ENCODE measurements at places on chromosomes 7 and 10. TPM values are rescaled to one million over a fixed set of nuclear protein-coding genes. Genes with fewer than 3 reads are reported as not detected.
A peak's percentile ranks its signal among the peaks of the same experiment; 100 is the strongest.

DNA sequence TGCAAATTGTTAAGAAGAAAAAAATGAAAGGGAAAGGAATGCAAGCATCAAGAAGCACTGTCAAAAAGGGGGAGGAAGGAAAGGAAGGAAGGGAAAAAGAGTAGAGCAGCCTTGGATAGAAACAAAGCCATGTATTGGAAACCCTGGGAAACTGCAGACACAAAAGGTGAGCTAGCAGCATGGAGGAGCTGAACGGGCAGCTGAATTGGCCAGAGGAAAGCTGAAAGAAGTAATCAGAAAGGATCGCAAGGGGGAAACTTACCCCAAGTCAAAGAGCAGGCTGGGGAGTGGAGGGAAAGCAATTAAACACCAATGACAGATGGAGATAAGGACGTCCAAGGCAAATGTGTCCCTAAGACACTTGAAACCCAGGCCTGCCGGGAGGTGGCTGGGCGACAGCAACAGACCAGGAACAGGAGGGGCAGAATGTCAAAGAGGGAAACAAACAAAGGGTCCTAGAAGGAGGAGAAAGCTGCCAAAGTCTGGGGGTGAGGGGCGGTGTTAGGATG lies 93.8 kb upstream of the SVIL start:
- peaks cover 19% of the 10 kb centered on the region for H3K27me3 ChIP-seq
- H3K36me3 ChIP-seq: peaks cover 5% of the 10 kb centered on the region
- H3K27ac ChIP-seq: peak overlapping the region; percentile 99
- peak overlapping the region; percentile 84 for H3K4me3 ChIP-seq
- DNase-seq: peak; percentile 39

DNA sequence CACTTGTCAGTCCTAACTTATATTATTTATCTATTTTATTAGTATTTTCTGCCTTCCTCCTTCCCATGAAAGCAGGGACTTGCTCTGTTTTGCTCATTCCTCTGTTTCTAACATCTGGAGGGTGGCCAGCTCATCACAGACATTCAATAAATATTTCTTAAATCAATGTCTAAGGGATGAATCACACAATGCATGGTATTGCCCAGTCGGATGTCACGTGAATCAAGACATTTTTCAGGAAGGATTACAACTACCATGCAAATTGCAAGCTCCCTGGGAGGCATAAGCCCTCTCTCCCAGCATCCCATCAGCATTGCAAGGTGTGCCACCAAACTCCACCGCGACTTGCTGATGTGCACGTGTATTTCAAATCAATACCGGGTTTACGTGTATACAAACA lies 146.6 kb upstream of the RNF32 start:
- no peak overlapping the region for H3K4me3 ChIP-seq
- no peak overlapping the region for H3K27ac ChIP-seq
- H3K36me3 ChIP-seq: no peaks in the 10 kb centered on the region
- H3K27me3 ChIP-seq: no peaks in the 10 kb centered on the region
- DNase-seq: no peak
- no peaks in the 10 kb centered on the region for H3K4me1 ChIP-seq

- H3K27me3 ChIP-seq: no peaks in the 10 kb centered on the region
- no peaks in the 10 kb centered on the region for H3K4me1 ChIP-seq
These were observed 60.8 kb upstream of the MEOX2 start for GRCh38 chr7:15747301-15747700.

DNA sequence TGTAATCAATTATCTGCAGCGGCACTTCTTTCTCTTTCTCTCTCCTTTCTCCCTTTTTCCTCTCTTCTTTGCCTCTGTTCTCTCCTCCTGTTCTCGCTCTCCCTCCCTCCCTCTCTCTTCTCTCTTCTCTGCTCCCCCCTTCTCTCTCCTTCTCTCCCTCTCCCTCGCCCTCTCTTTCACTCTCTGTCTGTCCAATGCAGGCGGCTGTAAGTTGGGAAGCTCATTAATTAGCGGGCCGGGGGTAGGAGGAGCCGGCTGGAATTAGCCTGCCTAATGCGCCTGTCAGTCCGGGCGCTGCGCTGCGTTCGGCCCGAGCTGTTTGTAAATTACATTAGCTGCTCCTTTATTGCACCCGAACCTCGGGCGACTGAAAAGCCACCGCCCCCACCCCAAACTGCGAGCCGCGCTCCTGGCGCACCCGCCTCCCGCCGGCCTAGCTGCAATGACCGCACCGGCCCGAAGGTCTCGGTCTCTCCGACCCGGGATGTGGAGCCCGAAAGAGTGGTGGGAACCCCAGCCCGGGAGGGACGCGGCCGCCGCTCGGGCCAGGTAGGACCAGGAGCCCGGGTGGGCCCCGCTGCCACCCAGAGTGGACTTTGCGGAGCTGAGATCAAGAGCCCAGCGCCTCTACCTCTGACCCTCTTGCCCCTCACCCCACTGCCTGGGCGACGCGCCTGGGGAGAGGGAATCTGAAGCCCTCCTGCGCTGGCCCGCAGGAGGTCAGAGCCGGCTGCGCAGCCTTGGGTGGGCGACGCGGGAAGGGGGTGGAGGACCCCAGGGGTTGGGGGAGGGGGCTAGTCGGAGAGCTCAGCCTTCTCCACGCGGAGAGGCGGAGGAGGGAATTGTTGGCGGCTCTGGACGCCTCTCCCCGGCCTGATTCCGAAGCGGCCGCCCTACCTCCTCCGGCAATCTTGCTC lies at the start of gene LBX1:
LBX1 (minus strand) TSS at position 198 of the 917 bp plus-strand sequence. CDS start 648 bp downstream, outside the sequence.
- peak within 1 kb of the TSS; percentile 64 for H3K4me3 ChIP-seq
- DNase-seq: peak; percentile 31
- H3K27me3 ChIP-seq: peaks cover 60% of the 10 kb centered on the region

GRCh38 chr7:82156893-82157292 lies 286.7 kb downstream of the CACNA2D1 start:
- H3K27me3 ChIP-seq: no peaks in the 10 kb centered on the region
- H3K4me1 ChIP-seq: peaks cover 12% of the 10 kb centered on the region
- H3K27ac ChIP-seq: no peak overlapping the region
- H3K4me3 ChIP-seq: no peak overlapping the region
- DNase-seq: no peak

- peaks cover 4% of the 10 kb centered on the region for H3K27me3 ChIP-seq
- H3K4me3 ChIP-seq: peak overlapping the region; percentile 9
- peak overlapping the region; percentile 5 for H3K27ac ChIP-seq
- peaks cover 51% of the 10 kb centered on the region for H3K4me1 ChIP-seq
These were observed 43.7 kb downstream of the SVIL start for GRCh38 chr10:29590915-29591650.

DNA sequence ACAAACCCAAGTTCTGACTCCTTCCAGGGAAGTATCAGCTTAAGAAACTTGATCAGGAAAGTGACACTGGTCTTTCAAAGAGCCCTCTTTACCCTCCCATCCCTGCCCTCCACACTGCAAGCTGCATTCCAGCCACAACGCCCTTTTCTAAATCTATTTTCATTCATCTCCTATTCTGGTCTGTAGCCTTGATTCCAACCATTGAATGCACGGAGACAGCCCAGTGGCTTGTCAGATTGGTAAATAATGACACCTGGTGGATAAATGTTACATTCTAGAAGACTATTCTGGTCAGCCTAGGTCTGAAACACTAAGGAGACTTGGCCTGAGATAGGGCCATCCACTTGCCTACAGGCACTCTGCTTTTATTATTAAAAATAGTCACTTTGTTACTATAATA lies 20.9 kb downstream of the MORN4 start:
- H3K27me3 ChIP-seq: no peaks in the 10 kb centered on the region
- no peak overlapping the region for H3K4me3 ChIP-seq
- DNase-seq: no peak

GRCh38 chr7:90843472-90843871 lies 247.4 kb downstream of the CDK14 start:
- no peak for DNase-seq
- H3K36me3 ChIP-seq: peaks cover 16% of the 10 kb centered on the region
- H3K27me3 ChIP-seq: peaks cover 2% of the 10 kb centered on the region
- H3K4me3 ChIP-seq: no peak overlapping the region
- no peak overlapping the region for H3K27ac ChIP-seq

GRCh38 chr10:43598446-43598845 lies 7.8 kb upstream of the ZNF485 start:
- DNase-seq: no peak
- H3K4me1 ChIP-seq: no peaks in the 10 kb centered on the region
- H3K4me3 ChIP-seq: no peak overlapping the region
- peaks cover 10% of the 10 kb centered on the region for H3K36me3 ChIP-seq
- no peaks in the 10 kb centered on the region for H3K27me3 ChIP-seq

GRCh38 chr7:90584378-90584777 lies 11.7 kb upstream of the CDK14 start:
- H3K27me3 ChIP-seq: no peaks in the 10 kb centered on the region
- no peak for DNase-seq
- H3K27ac ChIP-seq: no peak overlapping the region
- no peaks in the 10 kb centered on the region for H3K36me3 ChIP-seq
- no peak overlapping the region for H3K4me3 ChIP-seq
- no peaks in the 10 kb centered on the region for H3K4me1 ChIP-seq

- peak overlapping the region; percentile 83 for H3K4me3 ChIP-seq
- peaks cover 2% of the 10 kb centered on the region for H3K27me3 ChIP-seq
- peaks cover 15% of the 10 kb centered on the region for H3K4me1 ChIP-seq
- peak; percentile 67 for DNase-seq
- H3K27ac ChIP-seq: no peak overlapping the region
These were observed 141.3 kb upstream of the VKORC1L1 start for GRCh38 chr7:65731562-65732035.

DNA sequence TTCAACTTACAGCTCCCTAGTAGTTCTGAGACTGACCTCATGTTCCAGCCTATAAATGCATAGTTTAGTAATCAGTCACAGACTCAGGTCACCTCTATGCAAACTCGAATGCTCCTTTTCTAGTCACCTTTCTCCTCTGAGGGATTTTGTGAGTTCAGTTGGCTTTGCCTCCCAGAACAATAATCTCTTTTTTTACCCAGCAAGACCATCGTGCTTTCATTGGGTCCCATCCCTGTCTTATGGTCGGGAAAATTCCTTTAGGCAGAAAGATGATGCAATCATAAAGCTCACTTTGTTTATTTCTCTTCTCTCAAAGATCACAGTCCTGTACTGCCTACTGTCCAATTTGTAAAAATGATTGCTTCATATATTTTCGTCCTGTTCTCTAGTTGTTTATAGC lies 38.4 kb downstream of the TWIST1 start:
- no peaks in the 10 kb centered on the region for H3K27me3 ChIP-seq
- H3K36me3 ChIP-seq: no peaks in the 10 kb centered on the region
- no peak for DNase-seq
- H3K4me3 ChIP-seq: no peak overlapping the region

DNA sequence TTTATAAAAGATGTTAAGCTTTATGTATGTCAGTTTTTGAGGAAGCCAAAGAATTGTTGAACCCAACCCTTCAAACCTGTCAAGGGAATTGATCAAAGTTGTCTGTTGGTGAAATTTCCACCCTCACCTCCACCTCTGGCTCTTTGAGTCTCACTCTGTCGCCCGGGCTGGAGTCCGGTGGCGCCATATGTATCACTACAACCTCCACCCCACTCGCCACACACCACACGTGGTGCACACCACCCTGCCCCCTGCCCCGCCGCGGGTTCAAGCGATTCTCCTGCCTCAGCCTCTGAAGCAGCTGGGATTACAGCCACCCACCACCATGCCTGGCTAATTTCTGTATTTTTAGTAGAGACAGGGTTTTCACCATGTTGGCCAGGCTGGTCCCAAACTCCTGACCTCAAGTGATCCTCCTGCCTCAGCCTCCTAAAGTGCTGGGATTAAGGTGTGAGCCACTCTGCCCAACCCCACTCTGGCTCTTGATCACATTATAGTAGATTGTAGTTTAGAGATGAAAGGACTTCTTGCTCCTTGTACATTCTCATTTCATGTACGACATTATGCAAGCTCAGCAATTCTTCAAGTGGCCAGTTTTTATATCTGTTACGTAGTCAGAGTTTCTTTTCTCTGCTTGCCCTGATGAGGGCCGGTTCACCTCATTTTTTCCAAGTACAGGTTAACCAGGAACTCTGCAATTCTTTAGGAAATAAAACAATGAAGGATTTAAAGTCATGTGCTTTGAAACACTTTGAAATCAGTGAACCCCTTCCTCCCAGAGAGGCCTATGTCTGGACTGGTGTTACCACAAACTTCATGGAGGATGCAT lies 7.0 kb downstream of the BAMBI start:
- H3K4me1 ChIP-seq: peaks cover 27% of the 10 kb centered on the region
- H3K36me3 ChIP-seq: no peaks in the 10 kb centered on the region
- H3K27ac ChIP-seq: no peak overlapping the region
- no peak overlapping the region for H3K4me3 ChIP-seq
- no peak for DNase-seq

GRCh38 chr7:6139189-6139996 lies 108.2 kb downstream of the ANKRD61 start:
- H3K27me3 ChIP-seq: peaks cover 3% of the 10 kb centered on the region
- no peak for DNase-seq
- H3K27ac ChIP-seq: no peak overlapping the region
- H3K4me1 ChIP-seq: no peaks in the 10 kb centered on the region
- no peak overlapping the region for H3K4me3 ChIP-seq

GRCh38 chr10:21501091-21501490 lies 24.4 kb downstream of the SKIDA1 start:
- no peak for DNase-seq
- H3K36me3 ChIP-seq: no peaks in the 10 kb centered on the region
- peak overlapping the region; percentile 46 for H3K4me3 ChIP-seq
- no peak overlapping the region for H3K27ac ChIP-seq
- H3K27me3 ChIP-seq: peaks cover 10% of the 10 kb centered on the region
- peaks cover 29% of the 10 kb centered on the region for H3K4me1 ChIP-seq

GRCh38 chr10:12287772-12288171 lies 61.6 kb upstream of the CAMK1D start:
- no peaks in the 10 kb centered on the region for H3K36me3 ChIP-seq
- no peaks in the 10 kb centered on the region for H3K4me1 ChIP-seq
- no peak overlapping the region for H3K4me3 ChIP-seq
- H3K27ac ChIP-seq: no peak overlapping the region
- no peak for DNase-seq
- peaks cover 2% of the 10 kb centered on the region for H3K27me3 ChIP-seq

DNA sequence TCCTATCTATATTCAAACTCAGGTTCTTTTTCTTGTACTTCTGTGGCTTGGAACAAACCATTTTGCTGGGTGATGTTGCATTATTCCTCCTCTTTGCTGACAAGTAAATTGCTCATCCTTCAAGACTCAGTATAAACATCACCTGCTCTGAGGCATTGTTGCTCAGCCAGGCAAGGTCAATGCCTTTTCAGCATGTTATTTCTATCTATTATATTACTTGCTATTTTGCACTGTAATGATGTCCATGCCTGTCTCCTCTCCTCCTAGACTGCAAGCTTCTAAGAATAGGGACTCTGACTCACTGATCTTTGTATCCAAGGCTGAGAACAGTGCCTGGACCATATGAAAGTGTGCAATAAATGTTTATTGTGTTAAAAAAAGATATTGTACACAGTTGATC lies 293.8 kb downstream of the RNLS start:
- no peaks in the 10 kb centered on the region for H3K36me3 ChIP-seq
- H3K27ac ChIP-seq: no peak overlapping the region
- no peak overlapping the region for H3K4me3 ChIP-seq
- no peak for DNase-seq
- H3K27me3 ChIP-seq: no peaks in the 10 kb centered on the region

LDB3 gene
- 92.0 TPM for total RNA-seq

PNLIPRP1 gene
- total RNA-seq: not detected

DNAJC30 gene
- total RNA-seq: 8.4 TPM

TFAM gene
- 31.8 TPM for total RNA-seq

NUTM2A gene
- total RNA-seq: 1.3 TPM

ACHE gene
- total RNA-seq: 30.0 TPM

TMEM273 gene
- total RNA-seq: 0.39 TPM

SPOCK2 gene
- total RNA-seq: 362 TPM

ACTL6B gene
- 95.2 TPM for total RNA-seq

Data from glutamatergic neuron (in vitro differentiated cells).